Activated T-cell treated with anti-CD3 and anti-CD28 coated beads for 4 hours (primary cell): ENCODE measurements at places on chromosomes 11 and 22.

DNA sequence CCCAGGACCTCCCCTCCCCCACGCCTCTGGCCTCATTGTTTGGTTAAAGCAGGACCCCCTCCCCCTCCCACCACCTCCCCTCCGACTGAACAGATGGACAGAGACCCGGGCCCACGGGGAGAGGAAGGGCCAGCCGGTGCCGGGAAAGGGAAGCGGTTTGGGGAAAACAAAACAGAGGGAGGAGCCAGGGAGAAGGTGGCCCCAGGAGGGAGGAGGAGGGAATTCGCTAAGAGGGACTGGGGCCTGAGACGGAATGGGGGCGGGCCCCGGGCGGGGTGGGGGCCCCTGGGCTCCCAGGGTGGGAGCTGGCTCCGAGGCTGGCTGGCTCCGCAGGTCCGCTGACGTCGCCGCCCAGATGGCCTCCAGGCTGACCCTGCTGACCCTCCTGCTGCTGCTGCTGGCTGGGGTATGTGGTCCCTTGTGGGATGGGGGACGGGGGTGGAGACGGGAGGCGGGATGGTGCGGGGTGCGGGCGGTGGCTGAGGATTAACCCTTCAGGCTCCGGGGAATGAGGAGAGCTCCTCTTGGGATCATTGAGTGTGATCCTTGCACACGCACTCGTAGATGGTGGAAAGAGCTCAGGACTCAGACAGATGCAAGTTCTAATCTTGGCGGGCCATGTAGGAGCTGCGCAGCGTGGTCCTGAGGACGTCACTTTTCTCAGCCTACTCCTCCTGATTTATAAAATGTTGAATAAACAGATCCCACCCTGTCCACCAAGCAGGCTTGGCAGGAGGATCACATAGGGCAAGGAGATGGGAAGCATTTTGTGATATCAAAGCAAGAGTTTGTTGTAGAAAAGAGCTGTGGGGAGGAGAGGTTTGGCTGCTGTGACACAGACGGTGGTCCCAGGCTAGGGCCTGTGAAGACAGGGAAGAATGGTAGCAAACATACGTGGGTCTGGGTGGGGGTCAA, 688 bp downstream of the SERPING1 start:
- no peak for DNase-seq

GRCh38 chr11:57785072-57785471, 23.5 kb downstream of the CTNND1 start:
- DNase-seq, result no peak

- DNase-seq, result no peak
Measured at GRCh38 chr11:126804363-126804762, 196.2 kb downstream of the KIRREL3 start.

DNA sequence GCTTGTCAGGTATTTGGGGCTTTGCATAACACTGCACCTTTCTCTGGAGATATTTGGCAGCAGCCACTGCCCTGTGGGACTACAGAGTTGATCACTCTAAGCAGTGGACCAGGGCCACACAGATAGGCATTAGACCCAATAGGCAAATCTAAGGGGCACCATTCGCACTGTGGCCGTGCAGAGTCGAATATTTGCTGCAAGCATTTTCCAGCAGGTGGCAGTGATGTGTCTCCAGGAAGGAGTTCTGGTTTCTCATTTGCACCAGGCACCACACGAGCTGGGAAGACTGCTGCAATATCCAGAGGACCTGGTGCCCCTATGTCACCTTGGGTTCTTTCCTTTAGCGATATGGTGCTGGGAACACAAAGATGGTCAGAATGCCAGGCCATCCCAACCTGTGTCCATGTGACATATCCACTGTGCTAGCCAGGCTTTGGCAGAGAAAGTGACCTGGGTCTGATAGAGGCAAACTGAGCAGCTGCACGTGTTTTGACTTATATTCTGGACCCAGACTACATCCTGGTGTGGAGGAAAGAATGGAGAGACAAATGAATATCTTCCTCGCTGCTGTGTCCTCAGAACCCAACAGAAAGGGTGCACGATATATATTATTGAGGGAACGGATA, 318.7 kb downstream of the BUD13 start:
- DNase-seq, result no peak

GRCh38 chr11:122910775-122911174, 28.2 kb downstream of the JHY start:
- DNase-seq, result no peak

DNA sequence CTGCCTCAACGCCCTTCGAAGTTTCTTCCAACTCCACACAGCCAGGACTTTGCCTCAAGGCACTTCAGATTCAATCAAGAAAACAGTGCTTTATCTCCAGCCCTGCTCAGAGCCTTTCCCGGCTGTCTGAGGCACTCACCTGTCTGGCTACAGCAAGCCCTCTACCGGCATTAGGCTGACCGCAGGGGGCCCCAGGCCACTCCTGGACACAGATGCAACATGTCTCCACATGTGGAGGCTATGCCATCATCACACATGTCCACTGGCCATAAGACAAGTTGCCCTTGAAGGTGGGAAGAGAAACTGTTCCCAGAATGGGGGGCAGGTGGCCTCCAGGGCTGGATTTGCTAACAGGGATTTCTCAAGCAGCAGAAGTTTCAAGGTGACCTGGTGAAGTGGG, 10.0 kb downstream of the SCUBE1 start:
- DNase-seq, result no peak

DNA sequence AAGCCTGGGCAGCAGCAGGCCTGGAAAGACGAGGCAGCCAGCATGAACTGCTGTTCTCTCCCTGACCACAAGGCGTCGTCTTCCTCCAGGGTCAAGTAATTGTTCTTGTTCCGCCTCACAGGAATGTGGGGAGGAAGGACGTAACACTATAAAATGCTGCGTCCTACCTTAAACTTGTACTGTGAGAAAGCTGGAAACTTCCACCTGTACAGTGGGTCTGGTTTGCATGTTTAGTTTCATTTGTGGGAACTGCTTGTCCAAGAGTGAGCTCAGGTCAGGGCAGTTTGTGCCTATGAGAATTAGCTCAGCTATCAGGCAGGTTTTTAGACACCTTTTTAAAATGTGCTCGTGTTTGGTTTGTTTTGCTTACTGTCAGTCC, 55.2 kb downstream of the PANX1 start:
- DNase-seq, result no peak

DNA sequence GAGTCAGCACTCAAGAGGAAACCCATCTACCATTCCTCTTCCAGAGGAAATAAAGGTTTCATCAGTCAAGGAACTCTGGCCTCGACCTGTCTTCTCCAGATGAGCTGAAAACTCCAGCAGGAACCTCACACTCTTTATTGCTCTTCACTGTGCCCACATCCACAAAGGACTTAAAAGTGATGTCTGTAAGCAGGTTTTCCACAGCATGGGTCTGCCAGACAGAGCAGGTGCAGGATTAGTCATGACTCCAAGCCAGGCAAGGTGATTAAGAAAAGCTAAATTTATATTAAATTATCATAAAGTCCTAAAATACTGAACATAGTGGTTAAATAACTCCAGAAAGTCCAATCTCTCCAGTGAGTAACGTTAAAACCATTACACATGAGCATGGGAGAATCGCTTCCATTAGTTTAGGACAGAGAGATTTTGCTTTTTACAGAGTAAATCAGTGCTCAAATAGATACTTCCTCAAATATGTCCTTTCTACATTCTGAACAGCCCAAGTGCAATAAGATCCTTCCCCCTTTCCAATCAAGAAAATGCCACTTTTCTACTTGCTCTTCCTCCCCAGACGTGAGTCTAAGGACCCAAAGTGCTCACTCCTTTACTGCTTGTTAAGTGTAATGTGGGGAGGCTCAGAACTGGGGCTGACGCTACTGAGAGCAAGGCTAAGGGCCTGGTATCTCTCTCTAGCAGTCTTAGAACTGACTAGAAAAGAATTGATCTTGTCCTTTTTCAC, 10.7 kb upstream of the CKAP5 start:
- no peak for DNase-seq

DNA sequence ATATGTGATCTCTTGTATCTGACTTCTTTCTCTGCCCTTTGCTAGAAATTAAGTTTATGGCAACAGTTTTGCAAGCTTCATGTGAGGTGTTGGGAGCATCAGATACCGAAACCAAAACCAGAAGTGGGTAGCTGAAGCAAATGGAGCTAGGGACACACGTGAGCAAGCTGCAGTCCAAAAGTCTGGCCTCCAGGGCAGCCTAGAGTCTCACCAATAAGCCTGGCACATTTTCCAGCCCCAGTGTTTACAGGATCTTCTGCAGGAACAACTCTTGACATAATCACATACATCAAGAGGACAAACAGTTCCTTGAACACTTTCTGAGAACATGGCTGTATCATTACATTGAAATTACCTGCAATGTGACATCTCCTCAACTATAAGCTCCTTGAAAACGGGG, 114.1 kb downstream of the LARGE1 start:
- DNase-seq, result no peak

DNA sequence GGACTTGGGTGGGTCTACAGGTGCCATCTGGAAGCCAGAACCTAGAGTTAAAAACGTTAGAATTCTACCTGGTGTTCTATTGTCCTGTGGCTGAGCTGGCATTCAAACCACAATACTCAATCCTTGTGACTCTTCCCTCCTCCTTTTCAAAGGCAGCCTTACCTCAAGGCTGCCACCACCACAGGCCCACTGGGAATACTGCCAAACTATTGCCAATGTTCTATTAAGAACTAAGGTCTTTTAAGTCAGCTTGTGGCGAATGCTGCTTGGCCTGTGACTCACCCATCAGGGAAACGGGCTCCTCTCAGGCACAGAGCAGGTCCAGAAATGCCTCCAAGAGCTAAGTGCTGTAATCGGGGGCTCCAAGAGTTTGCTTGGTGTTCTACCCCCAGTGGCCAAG, 1008.4 kb downstream of the JRKL start:
- no peak for DNase-seq

DNA sequence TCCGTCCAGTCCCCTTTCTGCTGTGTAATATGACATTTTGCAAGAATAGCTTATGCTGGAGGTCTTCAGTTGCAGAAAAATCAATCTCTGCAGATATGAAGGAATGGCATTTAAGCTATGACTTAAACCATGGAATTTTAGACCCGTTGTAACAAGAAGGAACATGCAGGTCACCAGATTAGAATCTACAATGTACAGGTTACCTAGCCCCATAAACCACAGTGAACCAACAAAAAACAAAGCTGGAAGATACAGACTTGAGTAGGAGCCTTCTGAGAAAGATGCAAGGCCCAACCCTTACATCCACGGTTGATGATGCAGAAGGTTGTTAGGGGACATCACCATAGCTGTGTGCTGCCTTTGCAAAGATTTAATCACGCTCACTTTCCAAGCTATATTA, 132.5 kb downstream of the WT1 start:
- no peak for DNase-seq

- DNase-seq, result no peak
Measured at GRCh38 chr11:125071435-125071834, 8.3 kb downstream of the SLC37A2 start.

DNA sequence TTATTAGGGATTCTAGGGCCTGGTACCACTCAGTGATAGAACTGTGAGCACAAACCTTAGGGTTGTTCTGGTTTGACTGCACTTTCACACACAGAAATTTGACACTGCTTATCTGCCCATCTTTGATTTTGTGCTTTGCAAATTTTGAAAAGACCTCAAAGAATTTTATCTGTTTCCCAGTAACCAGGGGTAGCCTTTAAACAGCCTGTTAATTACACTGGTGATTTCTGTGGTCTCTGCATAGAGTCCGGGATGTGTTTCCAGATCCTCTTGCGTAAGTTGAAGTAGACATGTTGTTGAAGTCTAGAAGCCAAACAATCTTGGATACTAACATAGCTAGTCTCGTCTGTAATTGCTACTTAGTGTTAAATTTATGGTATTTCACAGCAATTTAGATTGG, 75.3 kb downstream of the C22orf31 start:
- DNase-seq, result no peak

DNA sequence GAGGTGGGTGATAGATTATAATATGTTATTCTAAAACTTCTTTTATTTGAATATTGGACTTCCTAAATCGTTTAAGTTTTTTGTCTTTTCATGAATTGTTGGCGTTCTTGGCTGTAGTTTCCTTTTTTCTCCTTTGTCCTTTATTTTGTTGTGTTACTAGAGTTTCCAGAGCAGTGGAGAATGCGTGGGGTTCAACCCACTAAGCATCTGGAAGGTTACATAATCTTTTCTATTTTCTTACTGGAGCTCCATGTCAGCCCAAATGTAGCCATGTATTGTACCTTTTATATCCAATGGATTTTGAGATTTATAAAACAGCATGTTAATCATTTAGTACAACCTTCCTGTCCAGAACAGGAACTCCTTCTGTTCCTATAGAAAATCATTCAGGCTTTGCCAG, 63.2 kb downstream of the PPP6R3 start:
- DNase-seq, result no peak

- DNase-seq, result no peak
Measured at GRCh38 chr11:14764179-14764578, 120.6 kb downstream of the PDE3B start.

DNA sequence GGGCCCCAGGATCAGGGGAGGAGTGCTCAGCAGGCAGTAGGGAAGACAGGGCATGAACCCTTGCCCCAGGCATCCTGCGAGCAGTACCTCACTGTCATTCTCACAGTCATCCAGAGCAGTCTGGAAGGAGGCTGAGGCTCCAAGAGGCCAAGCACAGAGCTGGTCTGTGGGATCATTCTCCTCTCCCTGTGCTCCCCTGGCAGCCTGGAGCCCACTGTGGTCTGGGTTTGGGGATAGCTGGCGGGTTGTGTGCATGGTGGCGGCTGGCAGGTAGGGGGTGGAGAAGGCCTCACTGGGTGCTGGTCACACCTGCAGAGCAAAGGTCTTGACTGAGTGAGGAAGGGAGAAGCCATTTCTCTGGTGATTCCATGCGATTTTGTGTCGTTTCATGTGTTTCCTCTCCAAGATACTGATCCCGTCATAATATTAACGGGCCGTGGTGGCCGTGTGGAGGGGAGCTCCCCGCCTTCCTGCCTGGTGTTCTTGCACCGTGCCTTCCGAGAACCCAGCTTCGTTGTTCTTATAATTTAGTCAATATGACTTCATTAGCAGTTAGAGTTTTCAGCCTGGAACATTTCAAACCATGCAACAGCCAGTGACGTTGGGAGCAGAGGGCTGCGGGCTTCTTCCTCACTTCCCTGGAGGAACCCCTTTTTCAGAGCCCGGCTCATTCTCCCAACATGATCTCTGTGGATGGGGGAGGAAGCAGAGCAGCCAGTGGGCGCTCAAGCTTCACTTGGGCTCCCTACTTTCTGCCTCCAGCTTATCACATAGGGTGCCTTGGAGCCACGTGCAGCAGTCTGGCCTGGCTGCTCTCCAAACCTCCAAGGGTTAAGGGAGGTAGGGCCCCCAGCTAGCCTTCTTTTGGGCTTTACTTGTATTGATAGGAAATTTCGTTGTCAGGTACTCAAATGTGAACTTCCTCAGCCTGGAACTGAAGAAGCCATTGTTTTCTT, 20.8 kb upstream of the ADORA2A start:
- no peak for DNase-seq

DNA sequence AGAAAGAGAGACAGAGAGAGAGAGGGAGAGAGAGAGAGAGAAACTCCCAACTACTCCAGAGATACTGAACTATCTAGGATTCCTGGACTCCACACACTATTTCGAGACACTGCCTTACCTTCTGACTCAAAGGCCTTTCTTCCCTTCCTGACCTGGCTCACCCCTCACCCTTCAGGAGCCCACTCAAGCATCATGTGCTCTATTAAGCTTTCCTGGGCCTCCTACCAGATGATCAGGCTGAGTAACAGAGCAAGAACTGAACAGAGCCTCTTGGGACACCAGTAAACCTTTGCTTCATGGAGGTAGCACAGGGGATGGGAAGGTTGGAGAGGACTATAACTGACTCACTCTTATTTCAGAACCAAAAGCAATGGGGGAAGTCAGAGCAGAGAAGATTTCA, 31.4 kb downstream of the PLEKHA7 start:
- DNase-seq, result no peak
